ENCODE measurements at places on chromosomes 11 and 22.

DNA sequence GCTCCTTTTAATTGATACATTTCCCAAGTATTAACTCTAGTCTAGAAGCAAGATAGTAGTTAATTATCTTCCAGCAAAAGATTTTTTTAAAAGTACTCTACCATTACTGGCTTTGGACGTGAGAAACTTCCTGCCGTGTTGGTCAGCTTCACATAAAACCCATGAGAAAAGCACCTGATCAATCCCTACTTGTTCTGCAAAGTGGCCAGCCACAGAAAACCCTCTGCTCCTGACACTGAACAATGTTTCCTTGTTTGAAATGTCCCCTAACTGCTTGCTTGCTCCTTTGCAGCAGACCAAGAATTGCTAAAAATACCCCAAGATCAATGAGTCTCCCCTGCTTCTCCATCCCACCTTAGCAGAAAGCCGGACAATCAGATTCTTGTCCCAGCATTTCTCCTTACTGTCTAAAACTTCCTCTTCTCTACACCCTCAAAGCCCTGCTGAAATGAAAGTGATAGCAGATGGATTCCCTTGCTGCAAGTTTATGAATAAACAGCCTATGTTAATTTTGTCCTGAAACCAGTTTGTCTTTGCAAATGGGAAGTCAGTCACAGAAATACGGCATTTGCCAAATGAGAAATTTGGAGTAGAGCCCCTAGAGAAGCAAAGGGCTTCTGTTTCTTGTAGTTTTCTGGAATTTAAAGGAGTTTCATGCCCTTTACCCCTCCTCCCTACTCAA is 207.1 kb upstream of the ARHGAP20 start:
- DNase-seq = no peak

DNA sequence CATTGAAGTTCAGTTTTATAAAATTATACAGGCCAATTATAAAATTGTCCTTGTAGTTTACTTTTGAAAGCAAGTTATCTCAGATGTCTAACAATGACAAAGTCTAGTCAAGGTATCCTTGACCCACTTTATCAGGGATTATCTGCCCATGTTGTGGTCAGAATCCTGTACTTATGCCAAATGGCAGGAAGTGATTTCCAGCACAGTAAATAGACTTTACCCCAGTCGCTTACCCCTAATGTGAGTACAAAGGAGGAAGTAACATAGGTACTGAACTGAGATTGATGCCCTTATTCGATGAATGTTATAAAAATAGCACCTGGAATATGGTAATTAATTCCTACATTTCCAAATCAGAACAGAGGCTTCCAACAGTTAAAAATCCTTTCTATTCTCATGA is 355.7 kb downstream of the CNTN5 start:
- no peak for DNase-seq

DNA sequence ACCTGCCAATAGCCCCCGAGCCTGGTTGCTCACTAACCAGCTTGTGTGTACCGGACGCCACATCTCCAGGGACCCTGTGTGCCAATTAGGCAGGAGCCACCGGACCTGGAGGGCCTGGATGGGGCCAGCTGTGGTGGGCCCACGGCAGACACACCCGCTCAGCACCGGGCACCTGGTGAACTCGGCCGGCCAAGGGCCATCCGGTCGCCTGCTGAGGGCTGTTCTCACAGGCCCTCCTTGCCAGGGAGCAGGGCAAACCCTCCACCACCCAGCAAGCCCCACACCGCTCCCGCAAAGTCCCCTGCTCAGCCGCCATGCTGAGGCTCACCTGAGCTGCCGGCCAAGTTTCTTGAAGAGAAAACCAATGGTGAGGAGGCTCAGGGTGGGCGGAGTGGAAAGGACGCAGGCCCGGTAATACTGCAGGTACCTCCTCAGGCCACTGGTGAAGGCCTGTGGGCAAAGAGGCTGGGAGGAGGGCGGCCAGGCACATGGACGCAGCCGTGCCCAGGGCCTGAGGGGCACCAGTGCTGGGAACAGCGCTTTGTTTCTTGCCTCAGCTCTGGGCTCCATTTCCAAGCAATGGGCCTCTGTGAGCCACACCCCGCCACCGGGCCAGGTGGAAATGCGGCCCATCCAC is 17.1 kb downstream of the TUBGCP6 start:
- DNase-seq = no peak

DNA sequence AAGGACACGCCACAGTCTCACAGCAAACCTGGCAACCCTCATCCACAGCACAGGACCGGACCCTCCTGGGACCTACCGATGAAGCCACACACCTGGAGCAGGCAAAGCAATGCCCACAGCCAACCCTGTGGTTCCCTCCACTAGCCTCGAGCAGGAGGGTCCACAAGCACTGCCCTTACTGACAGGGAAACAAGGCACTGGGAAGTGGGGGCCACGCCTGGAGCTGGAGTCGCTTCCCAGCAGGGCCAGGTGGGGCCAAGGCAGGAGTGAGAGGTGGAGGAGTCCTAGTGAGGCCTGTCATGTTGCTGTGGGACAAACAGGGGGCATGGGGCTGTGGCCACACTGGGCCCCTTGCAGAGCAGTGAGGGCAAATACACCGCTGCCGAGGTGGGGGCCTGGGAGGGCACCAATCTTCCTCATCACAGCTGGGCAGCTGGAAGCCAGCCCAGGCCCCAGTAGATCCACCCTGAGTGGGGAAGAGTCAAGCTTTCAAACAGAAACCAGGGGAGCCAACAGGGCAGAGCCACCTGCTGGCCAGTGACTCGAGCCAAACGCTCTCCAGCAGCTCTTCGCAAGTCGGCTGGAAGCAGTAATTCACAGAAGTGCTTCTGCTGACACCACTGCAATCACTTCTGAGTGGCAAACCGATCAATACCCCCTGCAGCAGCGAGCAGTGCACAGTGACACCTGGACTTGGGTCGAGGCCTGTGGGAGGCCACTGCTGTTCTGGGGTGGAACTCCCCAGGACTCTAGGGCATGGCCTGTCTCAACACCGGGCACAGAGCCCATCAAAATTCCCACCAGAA is 13.7 kb downstream of the SULT4A1 start:
- DNase-seq = no peak

- no peak for DNase-seq
Observed at GRCh38 chr11:41307296-41308080, 152.0 kb downstream of the LRRC4C start.

DNA sequence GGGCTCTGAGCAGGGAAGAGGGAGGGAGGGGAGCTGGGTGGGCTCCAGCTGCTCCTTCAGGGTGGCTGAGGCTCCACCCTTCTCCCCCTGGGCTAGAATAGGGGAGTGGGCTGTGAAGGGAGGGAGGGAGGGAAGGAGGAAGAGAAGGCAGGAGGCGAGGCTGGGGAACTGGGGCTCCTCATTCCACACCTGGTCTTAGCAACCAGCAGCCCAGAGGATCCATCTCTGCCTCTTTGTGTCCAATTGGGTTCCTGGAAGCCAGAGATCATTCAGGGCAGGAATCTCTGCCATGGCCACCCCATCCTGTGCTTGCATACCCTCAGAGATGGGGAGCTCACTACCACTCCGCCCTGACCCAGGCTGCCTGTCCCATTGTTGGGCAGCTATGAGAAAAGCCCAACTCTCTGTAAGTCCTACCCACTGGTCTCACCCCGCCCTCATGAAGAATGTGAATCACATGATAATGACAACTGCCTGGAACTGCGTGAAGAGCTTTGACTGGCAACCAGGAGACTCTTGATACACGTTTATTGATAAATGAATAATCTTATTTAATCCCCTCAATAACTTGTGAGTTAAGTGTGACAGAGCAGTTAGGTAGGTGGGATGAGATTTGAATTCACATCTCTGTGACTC is 7.9 kb downstream of the NCF4 start:
- no peak for DNase-seq
